ENCODE measurements at places on chromosomes 7 and 10. TPM values are rescaled to one million over a fixed set of nuclear protein-coding genes. Genes with fewer than 3 reads are reported as not detected.

The SOSTDC1 gene
- polyA plus RNA-seq: 21.2 TPM

The MMRN2 gene
- 5.0 TPM for polyA plus RNA-seq

The GHRHR gene
- not detected for polyA plus RNA-seq

The GPER1 gene
- polyA plus RNA-seq: 21.9 TPM

The H2BK1 gene
- polyA plus RNA-seq: not detected

The JAKMIP3 gene
- polyA plus RNA-seq: 0.18 TPM

The VTI1A gene
- 10.7 TPM for polyA plus RNA-seq

The CHCHD1 gene
- 60.2 TPM for polyA plus RNA-seq

Measured in stomach (tissue), 19 donors.